HCT116 (cell line): ENCODE measurements at places on chromosomes 16 and 17. TPM values are rescaled to one million over a fixed set of nuclear protein-coding genes. Genes with fewer than 3 reads are reported as not detected.

Gene COASY
- 137 TPM for total RNA-seq

Gene TBX2
- total RNA-seq, result 0.71 TPM

Gene DNAH2
- 2.0 TPM for total RNA-seq

Gene MMP15
- total RNA-seq, result 38.5 TPM

Gene MYO15A
- 2.8 TPM for total RNA-seq

Gene TK2
- total RNA-seq, result 15.4 TPM

Gene MYH1
- not detected for total RNA-seq

Gene KRTAP1-3
- total RNA-seq, result not detected

Gene GDPD3
- total RNA-seq, result 7.0 TPM

Gene DNAH3
- total RNA-seq, result 0.15 TPM

Gene TPSG1
- total RNA-seq, result not detected

Gene MMP25
- 2.5 TPM for total RNA-seq

Gene SNN
- 12.2 TPM for total RNA-seq

Gene PTX4
- total RNA-seq, result not detected

Gene SYNGR3
- 11.5 TPM for total RNA-seq

Gene SLC6A2
- not detected for total RNA-seq

Gene TAT
- 0.91 TPM for total RNA-seq

Gene DECR2
- 17.1 TPM for total RNA-seq

Gene IFT20
- 21.7 TPM for total RNA-seq

Gene PLCG2
- 31.2 TPM for total RNA-seq

Gene NETO2
- total RNA-seq, result 10.3 TPM

Gene C1QL1
- total RNA-seq, result 3.5 TPM

Gene ODF4
- total RNA-seq, result not detected

Gene PDPK1
- 36.1 TPM for total RNA-seq

Gene NXPH3
- 0.10 TPM for total RNA-seq

Gene ORC6
- total RNA-seq, result 44.7 TPM

Gene ZNF469
- 5.9 TPM for total RNA-seq
